Fibroblast of the aortic adventitia (primary cell): ENCODE measurements at places on chromosomes 11 and 22. TPM values are rescaled to one million over a fixed set of nuclear protein-coding genes. Genes with fewer than 3 reads are reported as not detected.

HIKESHI gene
- 16.8 and 92.2 TPM in 2 replicates for total RNA-seq

DNA sequence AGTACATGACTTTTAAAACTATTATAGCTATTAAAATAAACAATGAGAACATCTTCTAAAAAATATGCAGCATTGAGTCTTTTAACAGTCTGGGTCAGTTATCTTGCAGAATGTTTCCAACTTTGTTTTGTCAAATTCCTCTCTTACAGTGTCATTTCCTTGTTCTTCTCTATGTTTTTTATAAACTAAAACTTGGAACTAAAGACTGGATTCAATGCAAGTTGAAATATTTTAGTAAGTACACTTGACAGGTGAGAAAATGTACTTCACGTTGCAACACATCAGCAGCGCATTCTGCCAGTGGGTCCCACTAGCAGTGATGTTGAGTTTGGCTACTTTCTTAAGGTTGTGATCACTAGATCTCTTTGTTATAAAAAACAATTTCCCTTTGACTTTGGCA lies 1407.6 kb upstream of the RAG2 start:
- peak; percentile 20 for DNase-seq

DNA sequence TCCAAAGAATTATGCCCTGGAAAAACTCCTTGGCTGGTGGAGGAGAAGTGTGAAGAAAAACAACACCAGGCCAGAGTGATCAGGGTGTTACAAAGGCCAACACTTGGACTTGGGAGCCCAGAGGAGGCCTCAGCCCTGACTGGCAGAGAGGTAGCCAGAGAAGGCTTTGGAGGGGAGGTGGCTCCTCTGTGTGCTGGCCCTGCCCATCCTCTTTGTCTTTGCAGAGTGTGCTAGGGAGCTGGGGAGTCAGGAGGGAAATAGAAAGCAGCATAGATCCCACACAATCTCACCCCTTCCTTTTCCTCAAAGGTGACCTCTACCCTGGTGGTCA lies 12.0 kb upstream of the P2RY6 start:
- no peak for DNase-seq

- DNase-seq = no peak
Measured at GRCh38 chr11:94224078-94224477, 80.3 kb upstream of the IZUMO1R start.

GRCh38 chr22:24205438-24206195 lies 24.3 kb downstream of the SUSD2 start:
- DNase-seq = no peak

GRCh38 chr11:12503039-12503484 lies 125.7 kb downstream of the PARVA start:
- no peak for DNase-seq
